ENCODE measurements at places on chromosomes 1 and 21. TPM values are rescaled to one million over a fixed set of nuclear protein-coding genes. Genes with fewer than 3 reads are reported as not detected.

- no peak for DNase-seq
- H3K27me3 ChIP-seq = no peaks in the 10 kb centered on the region
- peaks cover 4% of the 10 kb centered on the region for H3K4me1 ChIP-seq
- H3K27ac ChIP-seq = no peak overlapping the region
- H3K36me3 ChIP-seq = no peaks in the 10 kb centered on the region
Measured at GRCh38 chr1:59692591-59692990, 122.2 kb upstream of the HOOK1 start.

DNA sequence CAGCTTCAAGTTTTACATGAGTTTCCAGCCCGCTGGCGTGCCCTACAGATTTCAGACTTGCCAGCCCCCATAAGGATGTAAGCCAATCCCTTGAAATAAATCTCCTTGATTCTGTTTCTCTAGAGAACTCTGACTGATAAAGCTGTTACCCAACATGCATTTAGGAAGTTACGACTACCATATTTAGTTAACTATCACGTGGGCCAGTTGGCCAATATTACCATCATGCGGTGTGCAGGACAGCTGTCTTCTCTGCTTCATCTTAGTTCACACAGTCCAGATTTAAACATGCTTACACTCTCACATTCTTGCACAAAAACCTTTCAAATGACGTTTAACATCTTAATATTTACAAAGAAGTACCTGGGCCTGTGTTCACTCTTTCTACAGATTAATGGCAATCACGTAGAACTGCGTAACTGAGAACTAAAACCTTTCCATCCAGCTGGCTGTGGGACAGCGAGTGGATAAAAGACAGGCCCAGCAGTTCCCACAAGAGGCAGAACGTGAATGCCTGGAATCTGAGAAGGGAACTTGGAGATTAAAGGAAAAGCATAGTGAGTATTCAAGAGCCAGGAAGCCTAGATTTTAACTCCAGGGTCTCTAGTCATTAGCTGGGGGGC, 20.8 kb downstream of the FAM177B start:
- H3K36me3 ChIP-seq = no peaks in the 10 kb centered on the region
- DNase-seq = no peak
- no peaks in the 10 kb centered on the region for H3K27me3 ChIP-seq
- no peak overlapping the region for H3K4me3 ChIP-seq

GRCh38 chr1:118977600-118977999, 10.5 kb downstream of the TBX15 start:
- H3K27me3 ChIP-seq = peaks cover 8% of the 10 kb centered on the region
- H3K36me3 ChIP-seq = no peaks in the 10 kb centered on the region
- H3K4me3 ChIP-seq = no peak overlapping the region
- no peak overlapping the region for H3K27ac ChIP-seq
- no peaks in the 10 kb centered on the region for H3K4me1 ChIP-seq

DNA sequence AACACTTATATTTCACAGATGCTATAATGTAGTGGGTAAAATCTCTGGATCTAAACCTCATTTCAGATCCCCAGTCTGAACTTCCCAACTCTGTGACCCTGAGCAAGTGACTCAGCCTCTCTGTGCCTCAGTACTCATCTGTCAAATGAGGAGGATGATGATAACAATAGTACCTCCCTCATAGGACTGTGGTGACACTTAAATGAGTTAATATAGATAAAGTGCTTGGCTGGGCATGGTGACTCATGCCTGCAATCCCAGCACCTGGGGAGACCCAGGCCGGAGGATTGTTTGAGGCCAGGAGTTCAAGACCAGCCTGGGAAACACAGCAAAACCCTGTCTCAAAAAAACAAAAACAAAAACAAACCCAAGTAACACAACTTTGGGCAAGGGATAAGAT, 4.7 kb upstream of the ECE1 start:
- DNase-seq = no peak
- H3K4me3 ChIP-seq = peak overlapping the region; percentile 35
- no peaks in the 10 kb centered on the region for H3K27me3 ChIP-seq
- peaks cover 57% of the 10 kb centered on the region for H3K4me1 ChIP-seq
- H3K27ac ChIP-seq = peak overlapping the region; percentile 96
- no peaks in the 10 kb centered on the region for H3K36me3 ChIP-seq

The ZNF648 gene
- not detected for total RNA-seq

The ATAD3C gene
- total RNA-seq = 1.1 TPM

Data from GM12878 (cell line).